ENCODE measurements at places on chromosomes 12 and 14. TPM values are rescaled to one million over a fixed set of nuclear protein-coding genes. Genes with fewer than 3 reads are reported as not detected.

DNA sequence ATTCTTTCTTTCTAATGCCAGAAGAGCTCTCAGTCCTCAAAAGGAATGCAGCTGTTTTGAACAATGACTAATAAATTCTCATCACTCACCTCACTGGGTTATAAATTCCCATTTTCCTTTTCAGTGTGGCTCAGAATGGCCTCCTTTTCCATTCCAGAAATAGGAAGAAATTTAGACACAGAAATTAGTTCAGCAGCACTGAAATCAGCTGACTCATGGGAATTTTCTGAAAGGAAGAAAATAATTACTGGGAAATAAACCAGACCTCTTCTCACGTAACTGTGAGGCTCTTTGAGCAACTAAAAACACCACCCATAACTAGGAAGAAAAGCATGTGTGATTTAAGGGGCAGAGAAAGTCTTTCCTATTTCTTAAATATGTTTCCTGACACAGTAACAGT, 23.8 kb downstream of the CD163 start:
- DNase-seq = no peak

DNA sequence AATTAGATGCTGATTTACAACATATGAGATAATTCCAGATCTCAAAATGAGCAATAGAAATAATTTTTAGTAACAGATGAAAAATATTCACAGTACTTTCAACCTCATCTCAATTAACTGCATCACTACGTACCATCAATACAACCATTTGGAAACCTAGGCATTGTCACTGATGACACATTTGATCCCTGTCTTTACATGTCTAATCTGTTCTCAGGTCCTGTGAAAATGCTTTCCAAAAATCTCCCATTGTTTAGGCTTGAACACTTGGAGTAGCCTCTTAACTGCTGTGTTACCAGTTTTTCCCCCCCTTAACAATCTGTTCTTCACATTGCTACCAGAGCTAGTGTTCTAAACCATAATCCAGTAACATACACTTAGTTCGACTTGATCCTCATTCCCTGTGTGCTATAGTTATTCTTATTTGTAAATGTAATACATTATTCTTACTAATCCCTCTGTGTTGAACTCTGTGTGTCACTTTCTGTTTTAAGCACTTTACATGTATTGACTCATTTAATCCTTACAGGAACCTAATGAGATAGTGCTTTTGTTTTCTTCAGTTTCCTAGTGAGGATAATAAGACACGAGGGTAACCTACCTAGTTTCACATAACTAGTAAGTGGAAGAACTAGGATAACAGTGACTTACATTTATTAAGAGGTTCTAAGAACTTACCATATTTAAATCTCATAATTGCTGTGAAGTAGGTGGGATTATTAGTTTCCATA, 41.7 kb downstream of the LARP4 start:
- no peak for DNase-seq

- no peak for DNase-seq
Measured at GRCh38 chr14:102178806-102179205, 39.1 kb downstream of the WDR20 start.

- no peak for DNase-seq
Measured at GRCh38 chr14:70489579-70490200, 37.7 kb downstream of the ADAM21 start.

The KLRB1 gene
- 0.24 TPM for total RNA-seq

GRCh38 chr14:84041421-84041820, 1488.5 kb upstream of the FLRT2 start:
- no peak for DNase-seq

- DNase-seq = no peak
Measured at GRCh38 chr14:71062581-71063303, 155.5 kb downstream of the PCNX1 start.

The BATF gene
- 1.8 TPM for total RNA-seq
